ENCODE measurements at places on chromosomes 16 and 17.
A peak's percentile ranks its signal among the peaks of the same experiment; 100 is the strongest.

GRCh38 chr17:18191967-18192366, 8.3 kb downstream of the ALKBH5 start:
- no peak for DNase-seq

GRCh38 chr17:82105882-82106687, 8.0 kb upstream of the FASN start:
- peak; percentile 71 for DNase-seq

DNA sequence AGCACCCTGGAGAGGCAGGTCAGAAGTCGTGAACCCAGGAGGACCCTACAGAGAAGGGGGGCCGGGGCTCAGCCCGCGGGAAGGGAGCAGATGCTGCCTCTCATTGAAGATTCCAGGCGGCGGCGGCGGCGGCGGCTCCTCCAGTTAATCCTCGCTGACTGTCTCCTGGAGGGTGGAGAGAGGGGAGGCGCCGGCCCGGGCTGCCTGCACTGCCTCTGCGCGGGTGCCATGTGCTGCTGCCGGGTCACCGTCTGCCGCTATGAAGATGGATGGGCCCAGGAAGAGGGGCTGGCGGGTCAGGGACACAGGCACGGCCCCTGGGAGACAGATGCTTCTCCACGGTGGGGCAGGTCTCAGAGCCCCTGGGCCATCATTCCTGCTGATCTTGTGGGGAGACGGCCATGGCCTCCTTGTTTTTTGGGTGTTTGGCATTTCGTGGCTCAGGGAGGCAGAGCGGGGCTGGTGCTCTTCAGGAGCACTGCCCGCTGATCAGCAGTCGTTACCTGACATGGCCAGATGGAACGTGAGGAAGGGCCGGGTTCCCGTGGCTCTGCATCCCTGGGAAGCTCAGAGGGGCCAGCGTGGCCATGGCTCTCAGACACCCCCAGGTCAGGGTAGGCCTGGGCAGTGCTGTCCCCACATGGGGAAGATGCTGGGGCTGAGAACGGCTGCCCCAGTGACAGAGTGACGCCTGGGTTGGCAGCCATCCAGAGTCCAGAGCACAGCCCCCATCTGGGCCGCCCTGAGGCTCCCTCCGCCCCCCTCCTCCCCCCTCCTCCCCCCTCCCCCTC, 36.1 kb downstream of the GINS2 start:
- peak; percentile 65 for DNase-seq

DNA sequence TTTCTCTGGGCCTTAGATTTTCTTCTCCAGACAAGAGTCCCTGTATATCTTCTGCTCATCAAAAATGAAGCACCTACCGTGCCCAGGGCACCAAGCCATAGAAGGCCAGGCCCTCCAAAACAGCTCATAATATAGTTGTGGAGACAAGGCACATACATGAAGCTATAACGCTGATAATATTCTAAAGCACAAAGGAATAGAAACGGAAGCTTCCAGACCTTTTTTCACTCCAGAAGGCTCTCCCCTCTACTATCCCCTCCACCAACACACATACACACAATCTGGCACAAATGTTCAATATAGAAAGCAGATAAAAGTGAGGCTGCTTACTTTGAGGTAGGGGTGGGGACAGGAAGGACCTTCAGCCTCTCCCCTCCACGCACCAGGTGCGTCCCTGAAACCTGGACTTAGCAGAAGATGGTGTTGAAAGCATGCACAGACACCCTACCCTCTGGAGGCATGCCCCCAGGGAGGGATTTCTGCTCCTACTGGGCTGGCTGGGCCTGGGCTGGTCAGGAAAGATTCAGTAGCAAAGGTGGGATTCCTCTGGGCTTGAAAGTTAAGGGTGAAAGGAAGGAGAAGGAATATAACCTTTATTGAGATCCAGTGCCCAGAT, 14.1 kb upstream of the SUPT4H1 start:
- DNase-seq, result no peak

DNA sequence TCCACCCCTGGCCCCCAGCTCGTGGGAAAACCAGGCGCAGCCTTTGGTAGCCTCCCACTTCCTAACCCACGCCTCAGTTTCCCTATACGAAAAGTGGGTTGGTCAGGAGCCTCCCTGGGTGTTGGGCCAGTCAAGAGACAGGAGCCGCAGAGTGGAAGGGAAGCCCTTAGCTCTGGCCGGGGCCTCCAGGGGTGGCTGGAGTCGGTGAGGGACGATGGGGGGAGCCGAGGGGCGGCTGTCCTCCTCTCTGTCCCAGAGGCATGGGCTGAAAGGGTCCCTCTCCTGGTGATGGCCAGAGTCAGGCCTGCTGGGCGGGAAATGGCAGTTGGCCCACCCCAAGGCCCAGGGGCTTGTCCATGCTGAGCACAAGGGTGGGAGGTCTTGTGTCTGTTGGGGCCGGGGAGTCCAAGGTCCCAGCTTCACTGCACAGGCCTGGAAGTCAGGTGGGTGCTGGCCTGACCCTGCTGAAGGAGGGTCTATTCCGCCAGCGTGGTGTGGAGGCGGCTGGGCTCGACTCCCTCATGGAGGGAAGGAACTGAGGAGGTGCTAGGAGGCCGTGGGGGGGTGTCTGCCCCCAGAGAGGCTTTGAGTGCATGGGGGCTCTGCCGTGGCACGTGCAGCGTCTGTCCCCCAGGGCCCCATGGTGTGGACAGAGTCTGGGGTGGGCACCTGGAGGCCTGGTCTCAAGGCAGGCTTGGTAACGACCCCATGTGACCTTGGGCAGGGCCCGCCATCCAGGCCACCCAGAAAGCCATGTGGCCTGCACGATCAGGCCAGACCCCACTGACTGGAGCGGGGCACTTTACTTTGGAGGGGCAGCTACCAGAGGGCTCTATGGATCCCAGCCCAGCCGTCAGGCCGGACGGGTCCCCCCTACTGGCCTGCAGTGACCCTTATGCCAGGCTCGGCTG, 1.1 kb downstream of the SLC16A3 start:
- no peak for DNase-seq

- no peak for DNase-seq
These were observed at the start of gene CTRB2 for GRCh38 chr16:75206749-75207451. CTRB2 (minus strand) TSS chr16:75207161; CDS start chr16:75207141, 20 bp downstream.

- DNase-seq, result no peak
These were observed 61.7 kb downstream of the PECAM1 start for GRCh38 chr17:64328859-64329531.

DNA sequence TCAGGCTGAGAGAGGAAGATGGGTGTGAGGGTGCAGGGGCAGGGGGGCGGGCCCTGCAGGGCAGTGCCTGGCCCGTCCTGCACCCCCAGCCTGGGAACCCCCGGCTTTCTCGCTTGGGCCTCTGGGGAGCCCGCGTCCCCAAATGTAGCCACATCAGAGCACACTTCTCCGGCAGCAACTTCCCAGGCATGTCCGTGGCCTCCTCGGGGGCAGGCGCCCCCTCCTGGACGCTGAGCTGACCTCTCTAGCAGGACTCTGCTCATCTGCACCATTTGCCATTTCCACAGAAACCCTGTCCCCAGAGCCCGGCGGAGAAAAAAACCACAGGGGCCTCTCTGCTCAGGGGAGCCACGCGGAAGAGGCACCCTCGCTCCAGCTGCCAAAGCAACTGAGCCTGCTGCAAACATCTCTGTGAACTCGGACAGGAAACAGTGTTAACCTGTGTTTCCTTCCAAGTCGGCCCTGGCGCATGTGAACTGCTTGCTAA, 63.4 kb downstream of the KLHDC4 start:
- no peak for DNase-seq

DNA sequence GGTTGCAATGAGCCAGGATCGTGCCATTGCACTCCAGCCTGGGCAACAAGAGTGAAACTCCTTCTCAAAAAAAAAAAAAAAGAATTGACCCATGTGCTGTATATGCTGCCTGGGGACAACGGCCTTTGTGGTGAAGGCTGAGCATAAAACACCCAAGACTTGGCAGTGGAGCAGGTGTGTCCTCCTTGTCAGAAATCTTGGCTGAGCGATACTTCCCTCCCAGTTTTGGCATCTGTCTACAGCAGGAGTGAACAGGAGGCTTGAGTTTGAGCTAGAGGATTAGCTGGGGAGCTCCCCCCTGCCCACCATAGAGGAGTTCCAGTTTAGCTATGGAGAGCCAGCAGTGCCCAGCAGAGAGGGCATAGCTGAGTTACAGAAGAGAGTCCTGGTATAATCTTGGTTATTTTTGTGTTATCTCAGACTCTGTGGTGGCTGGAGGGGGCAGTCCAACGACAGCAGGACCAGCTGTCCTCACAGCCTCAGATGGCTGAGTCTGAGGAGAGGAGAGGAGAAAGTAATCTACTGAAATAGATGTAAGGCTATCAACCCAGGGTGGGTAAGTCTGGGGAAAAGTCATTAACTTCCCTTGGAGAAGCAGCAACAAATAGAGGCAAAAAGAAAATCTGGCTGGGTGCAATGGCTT, 18.4 kb downstream of the SP2 start:
- DNase-seq, result no peak

- DNase-seq, result no peak
These were observed 22.6 kb upstream of the MLKL start for GRCh38 chr16:74723256-74723655.

- no peak for DNase-seq
These were observed 273.4 kb upstream of the TNRC6C start for GRCh38 chr17:77684803-77685798.

DNA sequence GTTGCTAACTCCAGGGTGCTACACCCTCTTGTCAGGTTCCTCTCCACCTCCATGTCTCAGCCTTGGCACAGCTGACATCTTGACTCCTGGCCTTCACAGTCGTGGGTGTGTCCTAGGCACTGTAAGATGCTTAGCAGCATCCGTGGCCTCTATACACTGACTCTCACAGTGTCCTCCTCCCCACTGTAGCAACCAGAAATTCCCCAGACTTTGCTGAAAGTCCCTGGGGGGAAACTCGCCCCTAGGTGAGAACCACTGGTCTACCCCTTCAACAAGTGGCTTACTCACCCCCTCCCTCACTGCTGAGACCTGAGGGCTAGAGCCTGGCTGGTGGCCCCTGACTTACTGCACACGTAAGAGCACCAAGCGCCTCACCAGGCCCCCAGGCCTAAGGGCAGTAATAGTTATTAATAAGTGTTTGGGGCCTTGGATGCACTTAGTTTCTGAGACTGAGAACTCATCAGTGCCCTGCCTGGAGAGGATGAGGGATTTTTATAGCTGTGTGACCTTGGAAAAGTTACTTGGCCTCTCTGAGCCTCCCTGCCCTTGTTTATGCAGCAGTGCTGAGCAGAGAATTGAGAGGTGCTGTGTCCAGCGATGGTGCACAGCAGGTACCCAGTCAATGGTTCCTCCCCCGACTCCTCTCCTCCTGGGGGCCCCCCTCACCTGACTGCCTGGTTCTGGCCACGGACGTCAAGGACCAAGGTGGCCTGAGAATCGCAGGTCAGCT, 67.1 kb downstream of the RMI2 start:
- DNase-seq, result no peak

DNA sequence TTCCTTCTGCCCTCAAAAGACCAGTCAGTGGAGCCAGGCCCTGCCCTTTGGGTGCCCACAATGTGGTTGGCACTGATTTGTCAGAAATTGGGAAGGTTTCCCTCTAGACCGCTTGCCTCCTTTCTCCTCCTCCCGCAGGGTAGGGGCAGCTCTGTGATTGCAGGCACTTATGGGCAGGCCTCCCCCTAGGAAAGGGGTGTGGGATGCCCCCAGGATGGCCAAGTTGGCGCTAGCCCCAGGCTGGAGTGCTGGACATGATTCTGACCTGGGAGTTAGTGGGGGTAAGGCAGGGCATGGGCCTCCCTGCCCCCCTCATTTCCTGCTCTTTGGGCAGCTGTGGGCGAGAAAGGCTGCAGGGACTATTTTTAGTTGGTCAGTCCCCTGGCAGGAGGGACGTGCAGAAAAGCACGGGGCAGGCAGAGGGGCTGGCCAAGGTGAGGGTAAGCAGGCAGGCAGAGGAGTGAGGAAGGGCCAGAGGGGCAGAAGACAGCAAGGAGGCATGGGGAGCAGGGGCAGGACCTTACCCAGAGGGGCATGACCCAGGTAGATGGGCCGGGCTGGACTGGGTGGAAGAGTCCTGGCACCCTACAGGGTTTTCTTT, 3.3 kb downstream of the RARA start:
- no peak for DNase-seq

GRCh38 chr17:20216853-20217252, 207.7 kb downstream of the SPECC1 start:
- DNase-seq, result no peak

- DNase-seq, result no peak
These were observed 127.5 kb downstream of the HS3ST3A1 start for GRCh38 chr17:13474073-13474800.

DNA sequence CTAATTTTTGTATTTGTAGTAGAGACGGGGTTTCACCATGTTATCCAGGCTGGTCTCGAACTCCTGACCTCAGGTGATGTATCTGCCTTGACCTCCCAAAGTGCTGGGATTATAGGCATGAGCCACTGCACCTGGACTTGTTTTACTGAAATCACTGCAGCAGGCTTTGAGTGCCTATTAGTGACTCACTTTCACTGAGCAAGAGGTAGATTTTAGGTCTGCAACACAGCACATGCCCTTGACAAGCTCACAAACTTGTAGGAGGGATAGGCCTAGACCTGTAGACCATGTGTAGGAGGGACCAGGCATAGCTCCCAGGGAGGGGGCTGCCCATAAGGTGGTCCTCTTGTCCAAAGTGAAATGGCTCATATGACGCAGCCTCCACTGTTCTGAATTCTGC, 27.0 kb upstream of the RPTOR start:
- no peak for DNase-seq

GRCh38 chr16:8963821-8964441, at the start of gene USP7:
USP7 (minus strand) TSS chr16:8963906; CDS start chr16:8963285, 621 bp downstream.
- DNase-seq, result peak; percentile 91

GRCh38 chr17:66494023-66494803, 191.8 kb downstream of the PRKCA start:
- DNase-seq, result no peak

- DNase-seq, result no peak
These were observed 901 bp upstream of the HEATR6 start for GRCh38 chr17:60079401-60080243.

GRCh38 chr17:2487306-2487705, 24.4 kb downstream of the METTL16 start:
- no peak for DNase-seq

DNA sequence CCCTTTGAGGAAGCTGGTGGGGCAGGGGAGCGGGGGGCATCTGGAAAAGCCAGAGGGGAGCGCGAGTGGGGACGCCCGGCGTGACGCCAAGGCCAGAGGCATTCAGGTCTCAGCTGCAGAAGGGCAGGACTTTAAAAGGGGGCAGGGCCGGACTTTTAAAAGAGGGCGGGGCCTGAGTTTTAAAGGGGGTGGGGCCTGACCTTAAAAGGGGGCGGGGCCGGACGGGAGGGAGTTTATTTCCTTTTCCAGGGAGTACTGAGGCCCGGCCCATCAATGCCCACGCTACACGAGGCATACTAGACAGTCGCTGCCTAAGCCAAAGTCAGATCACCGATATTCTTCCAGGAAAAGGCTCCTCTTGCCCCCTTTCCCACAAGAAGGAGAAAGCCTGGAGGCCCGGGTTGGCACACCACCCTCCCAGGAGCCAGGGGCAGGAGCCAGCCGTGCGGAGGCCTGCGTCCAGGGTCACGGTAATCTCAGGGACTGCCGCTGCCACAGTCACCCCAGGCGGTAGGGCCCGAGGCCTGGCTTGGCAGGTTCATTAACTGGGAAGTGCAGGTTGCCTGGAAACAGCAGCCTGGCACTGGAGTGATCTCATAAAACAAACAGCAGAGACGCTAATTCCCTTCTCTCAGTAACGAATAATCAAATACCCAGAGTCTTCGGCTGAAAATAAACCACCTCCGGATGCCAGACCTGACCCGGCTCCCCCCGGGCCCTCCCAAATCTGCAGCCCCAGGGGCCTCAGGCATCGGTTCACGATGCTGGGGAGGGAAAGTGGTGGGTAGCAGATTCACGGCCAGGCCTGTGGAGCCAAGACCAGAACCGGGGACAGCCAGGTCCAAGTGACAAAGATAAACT, 90.7 kb downstream of the TIMM22 start:
- peak; percentile 80 for DNase-seq

Measured in NCI-H345 (cell line).